ENCODE measurements at places on chromosomes 1 and 21.

DNA sequence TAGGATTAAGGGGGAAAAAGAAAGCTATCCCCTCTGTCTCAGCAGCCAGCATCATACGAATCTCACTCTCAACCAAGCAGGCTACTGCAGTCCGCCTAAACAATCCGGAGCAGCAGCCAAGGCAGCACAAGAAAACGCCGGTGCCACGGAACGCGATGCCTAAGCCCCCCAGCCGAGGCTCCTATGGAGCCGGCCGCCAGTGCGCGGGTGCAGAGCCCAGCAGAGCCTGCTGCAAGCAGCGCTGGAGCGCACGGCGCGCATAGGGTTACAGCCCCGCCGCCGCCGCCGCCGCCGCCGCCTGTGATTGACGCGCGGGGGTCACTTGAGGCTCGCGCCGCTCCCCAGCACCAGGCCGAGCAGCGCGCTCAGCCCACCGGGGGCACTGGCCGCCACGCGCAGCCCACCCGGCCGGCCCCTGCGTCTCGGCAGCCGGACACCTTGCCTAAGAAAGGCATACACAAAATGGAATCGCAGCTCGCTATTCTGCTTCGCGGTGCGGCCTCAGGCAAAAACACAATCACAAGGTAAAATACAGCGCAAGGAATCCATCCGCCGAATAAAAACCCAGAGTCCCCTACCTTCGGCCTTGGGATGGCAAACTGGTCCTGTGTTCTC lies 780 bp downstream of the HIVEP3 start:
- DNase-seq: no peak

- no peak for DNase-seq
Measured at GRCh38 chr1:13737398-13737797, 37.4 kb downstream of the PRDM2 start.

- DNase-seq: no peak
Measured at GRCh38 chr1:19411612-19412011, 73.7 kb downstream of the CAPZB start.

DNA sequence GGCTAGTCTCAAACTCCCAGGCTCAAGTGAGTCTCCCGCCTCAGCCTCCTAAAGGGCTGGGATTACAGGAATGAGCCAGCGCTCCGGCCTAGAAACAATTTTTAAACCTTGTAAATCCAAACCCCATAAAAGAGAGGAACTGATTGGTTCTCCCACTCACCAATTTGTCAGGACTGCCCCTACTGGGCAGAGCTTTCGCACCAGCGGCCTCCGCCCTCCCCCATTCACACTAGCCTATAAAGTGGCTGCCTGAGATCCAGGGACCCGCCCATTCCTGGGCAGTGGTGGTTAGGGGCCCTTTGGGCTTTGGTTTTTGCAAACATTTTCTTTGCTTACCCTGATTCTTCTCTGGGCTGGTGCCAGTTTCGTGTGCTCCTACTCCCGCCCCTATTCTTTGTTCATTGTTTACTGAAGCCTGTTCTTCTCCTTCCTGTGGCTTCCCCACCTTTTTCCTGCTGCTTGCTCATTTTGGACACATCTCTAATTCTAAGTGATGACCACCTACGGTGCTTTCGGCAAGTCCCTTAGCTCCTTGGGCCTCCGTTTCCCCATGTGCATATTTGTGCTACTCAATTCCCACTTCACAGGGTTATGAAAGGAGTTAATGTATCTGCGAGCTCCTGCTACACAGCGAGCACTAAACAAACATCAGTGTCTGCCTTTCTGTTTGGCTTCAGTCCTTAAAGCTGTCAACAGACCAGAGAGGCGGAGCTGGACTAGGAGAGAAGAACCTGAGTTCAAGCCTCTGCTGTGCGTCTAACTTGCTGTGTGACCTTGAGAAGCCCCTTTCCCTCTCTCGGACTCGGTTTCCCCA lies 39.8 kb upstream of the CLIC4 start:
- no peak for DNase-seq

DNA sequence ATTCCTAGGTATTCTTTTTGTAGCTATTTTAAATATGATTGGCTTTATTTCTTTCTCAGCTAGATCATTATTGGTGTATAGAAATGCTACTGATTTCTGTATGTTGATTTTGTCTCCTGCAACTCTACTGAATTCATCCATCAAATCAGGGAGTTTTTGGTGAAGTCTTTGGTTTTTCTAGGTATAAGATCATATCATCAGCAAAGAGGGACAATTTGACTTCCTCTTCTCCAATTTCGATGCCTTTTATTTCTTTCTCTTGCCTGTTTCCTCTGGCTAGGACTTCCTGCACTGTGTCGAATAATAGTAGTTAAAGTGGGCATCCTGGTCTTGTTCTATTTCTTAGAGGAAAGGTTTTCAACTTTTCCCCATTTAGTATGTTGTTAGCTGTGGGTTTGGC lies 27.5 kb upstream of the PRKACB start:
- DNase-seq: no peak

DNA sequence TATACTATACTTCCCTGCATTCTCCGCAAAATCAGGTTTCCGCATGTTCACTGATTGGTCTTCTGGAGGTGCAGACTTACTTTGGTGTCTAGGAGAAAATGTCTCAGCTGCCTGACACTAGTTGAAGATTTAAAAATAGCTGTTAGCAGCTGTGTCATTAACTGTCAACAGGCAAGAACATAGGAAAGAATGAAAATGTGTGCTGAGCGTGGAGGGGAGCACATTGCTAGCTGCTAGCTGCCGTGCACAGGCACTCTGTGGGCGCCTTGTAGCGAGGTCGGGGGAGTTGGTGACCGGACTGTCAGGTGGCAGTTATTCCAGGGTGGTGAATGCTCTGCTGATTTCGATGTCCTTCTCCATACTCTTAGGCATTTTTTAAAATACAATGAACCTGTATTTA lies 5.2 kb downstream of the FAAH start:
- no peak for DNase-seq

DNA sequence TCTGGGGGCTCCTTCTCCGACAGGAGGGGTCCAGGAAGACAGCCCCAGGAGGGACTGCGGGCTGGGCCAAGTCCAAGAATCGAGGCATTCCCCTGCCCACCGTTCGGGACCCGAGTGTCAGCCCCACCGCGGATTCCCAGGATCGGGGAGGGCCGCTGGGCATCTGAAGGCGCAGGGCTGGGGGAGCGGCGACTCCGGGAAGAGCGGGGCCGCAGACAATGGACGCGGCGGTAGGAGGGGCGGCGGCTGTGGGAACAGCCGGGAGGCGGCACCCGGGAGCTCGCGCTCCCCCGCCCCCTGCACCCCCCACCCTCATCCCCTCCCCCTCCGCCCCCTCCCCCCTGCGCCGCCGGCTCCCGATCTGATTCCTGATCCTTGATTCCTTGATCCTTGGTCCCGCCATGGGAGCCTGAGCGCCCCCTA lies at the start of gene VANGL2:
VANGL2 (plus strand) TSS at position 342 of the 423 bp plus-strand sequence. CDS start 15,274 bp downstream, outside the sequence.
- DNase-seq: peak; percentile 32

DNA sequence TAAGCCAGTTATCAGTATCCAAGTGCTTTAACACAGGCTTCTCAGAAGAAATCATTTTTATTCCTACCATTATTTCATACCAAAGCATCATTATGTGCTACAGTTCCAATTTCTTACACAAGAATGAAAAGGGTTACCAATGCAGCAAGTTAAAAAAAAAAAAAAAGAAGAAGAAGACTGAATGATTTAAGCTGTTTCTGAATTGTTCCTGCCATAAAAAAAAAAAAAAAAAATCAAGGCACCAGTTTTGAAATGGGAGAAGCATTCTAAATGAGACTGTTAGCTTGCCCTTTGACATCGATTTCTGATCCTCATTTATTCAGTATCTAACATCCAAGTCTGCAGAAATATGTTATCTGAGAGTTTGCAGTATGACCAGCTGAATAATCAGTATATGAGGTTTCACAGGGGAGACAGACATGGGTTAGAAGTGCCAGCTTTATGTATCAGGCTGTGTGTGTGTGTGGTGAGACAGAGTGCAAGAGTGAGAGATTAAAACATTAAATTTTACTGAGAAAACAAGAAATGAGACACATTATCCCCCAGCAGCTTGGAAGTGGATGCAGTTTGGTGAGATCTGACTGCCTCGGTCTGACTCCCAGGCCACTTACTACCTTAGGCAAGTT lies 105.8 kb downstream of the COLGALT2 start:
- no peak for DNase-seq

DNA sequence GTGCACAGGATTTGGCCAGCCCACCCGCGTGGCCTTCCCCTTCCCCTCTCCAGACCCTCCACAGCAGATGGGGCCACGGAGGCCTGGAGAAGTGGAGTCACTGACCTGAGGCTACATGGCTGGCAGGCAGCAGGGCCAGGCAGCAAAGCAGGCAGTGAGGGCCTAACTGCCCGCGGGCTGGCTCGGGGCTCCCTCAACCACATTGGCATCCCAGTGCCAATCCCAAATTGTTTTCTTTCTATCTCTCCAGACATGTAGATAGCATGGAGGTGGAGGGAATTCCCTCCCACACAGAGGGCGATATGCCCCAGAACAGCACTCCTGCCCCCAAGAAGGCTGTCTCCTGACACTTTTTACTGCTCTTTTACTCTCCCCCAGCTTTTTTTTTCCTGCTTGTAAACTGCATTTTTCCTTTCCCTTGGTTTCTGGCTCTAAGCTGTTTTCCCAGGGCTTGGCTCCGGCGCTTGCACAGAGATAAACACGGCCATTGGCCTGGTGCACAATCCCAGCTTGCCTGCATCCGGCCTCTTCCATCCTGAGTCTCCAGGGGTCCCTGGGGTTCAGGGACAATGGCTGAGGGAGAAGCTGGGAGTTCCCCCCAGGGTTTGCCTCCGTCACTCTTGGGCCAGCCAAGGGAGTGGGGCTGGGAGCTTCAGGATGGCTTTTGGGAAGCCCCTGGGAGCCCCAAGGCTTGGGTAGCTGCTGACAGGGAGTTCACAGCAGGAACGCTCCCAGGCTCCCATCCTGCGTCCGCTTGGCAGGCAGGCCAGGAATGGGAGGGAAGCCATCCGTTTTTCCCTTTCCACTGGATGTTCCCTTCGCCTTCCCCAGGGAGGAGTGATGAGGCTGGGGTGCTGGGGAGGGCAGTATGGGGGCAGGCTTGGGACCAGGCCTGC lies 7.0 kb downstream of the EPHX1 start:
- DNase-seq: no peak

GRCh38 chr1:225253784-225254183 lies 174.1 kb downstream of the LBR start:
- no peak for DNase-seq

DNA sequence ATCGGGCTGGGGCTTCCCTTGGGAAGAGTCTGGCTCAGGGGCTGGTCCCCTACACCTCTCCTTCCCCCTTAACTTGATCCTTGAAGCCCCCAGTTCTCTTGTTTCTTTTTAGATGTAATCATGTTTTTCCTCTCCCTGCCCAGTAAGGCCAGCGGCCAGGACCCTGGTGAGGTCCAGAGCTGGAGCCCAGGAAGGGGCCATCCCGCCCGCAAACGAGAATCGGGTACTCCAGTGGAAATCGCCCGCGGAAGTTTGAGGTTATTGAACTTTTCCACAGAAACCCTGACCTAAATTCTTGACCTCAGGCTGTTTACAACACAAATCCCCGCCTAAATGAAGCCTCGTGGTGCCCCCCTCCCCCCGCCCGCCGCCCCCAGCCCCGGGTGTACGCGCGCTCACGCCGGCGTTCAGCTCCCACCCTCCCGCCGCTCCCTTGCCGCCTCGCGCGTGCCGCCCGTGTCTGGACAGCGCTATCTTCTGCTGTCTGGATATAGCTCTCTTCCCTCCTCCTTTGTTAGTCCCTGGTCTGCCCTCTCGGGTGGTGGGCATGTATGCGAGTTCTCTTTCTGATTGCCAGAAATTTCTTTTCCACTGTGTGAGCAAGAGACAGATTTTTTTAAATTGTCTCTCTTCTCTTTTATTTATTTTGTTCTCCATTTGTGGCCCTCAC lies 165.9 kb upstream of the CACNA1E start:
- no peak for DNase-seq

DNA sequence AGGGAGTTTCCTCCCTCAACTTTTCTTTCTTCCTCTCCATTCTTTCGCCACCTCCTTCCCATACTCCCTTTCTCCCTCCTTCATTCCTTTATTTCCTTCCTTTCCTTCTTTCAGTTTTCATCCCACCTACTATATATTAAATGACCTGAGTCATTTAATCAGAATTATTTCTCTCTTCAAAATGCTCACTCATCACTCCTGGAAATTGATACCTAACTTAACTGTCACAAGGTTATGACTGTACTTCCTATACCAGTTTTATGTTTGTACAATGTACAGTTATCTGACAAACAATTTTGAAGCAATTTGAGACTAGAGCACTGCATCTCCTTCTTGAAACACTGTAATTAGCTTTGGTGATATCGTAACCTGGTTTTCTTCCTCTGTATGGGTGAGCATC lies 41.4 kb downstream of the NEXN start:
- DNase-seq: no peak

DNA sequence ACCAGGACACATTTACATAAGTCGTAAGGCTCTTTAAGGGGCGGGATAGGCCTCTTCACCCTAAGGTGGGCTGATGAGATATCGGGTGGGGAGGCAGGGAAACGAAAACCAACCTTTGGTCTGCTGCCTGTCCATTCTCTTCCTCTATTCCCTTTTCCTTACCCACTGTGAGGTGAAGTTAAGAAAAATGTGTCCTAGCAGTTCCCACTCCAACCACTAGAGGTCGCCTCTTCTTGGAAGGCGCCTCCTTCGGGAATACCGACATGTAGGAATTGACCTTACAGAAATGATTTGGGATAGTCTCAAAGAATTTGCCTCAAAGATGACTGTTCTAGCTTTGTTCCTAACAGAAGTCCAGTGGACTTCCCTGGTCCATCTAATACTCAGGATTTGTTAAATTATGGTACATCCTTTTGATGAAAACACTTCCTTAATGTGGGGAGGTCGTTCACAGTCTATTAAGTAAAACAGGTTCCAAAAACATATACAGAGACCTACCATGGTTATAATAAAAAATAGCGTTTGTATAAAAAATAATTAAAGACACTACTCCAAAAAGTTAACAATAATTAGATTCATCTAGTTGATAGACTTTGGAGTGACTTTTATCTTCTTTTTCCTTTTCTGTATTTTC lies 14.1 kb downstream of the AZIN2 start:
- DNase-seq: no peak
